Naive B cell (primary cell): ENCODE measurements at places on chromosomes 6 and 20. TPM values are rescaled to one million over a fixed set of nuclear protein-coding genes. Genes with fewer than 3 reads are reported as not detected.

Gene KPNA5
- polyA plus RNA-seq, result 17.3 TPM

Gene MEI4
- not detected for polyA plus RNA-seq

Gene IL17A
- polyA plus RNA-seq, result not detected

Gene PAX1
- polyA plus RNA-seq, result not detected

Gene ZNFX1
- polyA plus RNA-seq, result 41.8 TPM

Gene CALHM5
- not detected for polyA plus RNA-seq

Gene CLIC5
- 0.05 TPM for polyA plus RNA-seq

Gene GABRR2
- not detected for polyA plus RNA-seq

Gene SPATA25
- not detected for polyA plus RNA-seq

Gene DEFB128
- not detected for polyA plus RNA-seq

Gene CST11
- not detected for polyA plus RNA-seq

Gene HFE
- 3.1 TPM for polyA plus RNA-seq

Gene SOX4
- 2.2 TPM for polyA plus RNA-seq

Gene CDH26
- 0.15 TPM for polyA plus RNA-seq

Gene PTK6
- 0.80 TPM for polyA plus RNA-seq

Gene PHACTR1
- polyA plus RNA-seq, result 108 TPM

Gene SRSF3
- 246 TPM for polyA plus RNA-seq

Gene TNFRSF21
- polyA plus RNA-seq, result 1.5 TPM

Gene SYNDIG1
- not detected for polyA plus RNA-seq

Gene PHACTR3
- polyA plus RNA-seq, result not detected

Gene TRIM31
- polyA plus RNA-seq, result not detected

Gene PRDM1
- not detected for polyA plus RNA-seq

Gene VNN1
- not detected for polyA plus RNA-seq

Gene RRP36
- 27.8 TPM for polyA plus RNA-seq

Gene PRRT1
- not detected for polyA plus RNA-seq

Gene NFATC2
- polyA plus RNA-seq, result 9.1 TPM

Gene PACSIN1
- not detected for polyA plus RNA-seq

Gene WFDC2
- not detected for polyA plus RNA-seq

Gene VIP
- not detected for polyA plus RNA-seq

Gene RNF8
- polyA plus RNA-seq, result 15.3 TPM

Gene RIMS1
- not detected for polyA plus RNA-seq

Gene APOM
- polyA plus RNA-seq, result 19.6 TPM

Gene XKR7
- polyA plus RNA-seq, result not detected

Gene C6orf58
- polyA plus RNA-seq, result not detected

Gene LTA
- polyA plus RNA-seq, result 22.6 TPM

Gene C6orf118
- not detected for polyA plus RNA-seq

Gene TPD52L1
- 3.7 TPM for polyA plus RNA-seq

Gene BTNL2
- polyA plus RNA-seq, result not detected

Gene OR2J3
- not detected for polyA plus RNA-seq

Gene ATXN1
- not detected for polyA plus RNA-seq

Gene ZC3H12D
- 8.1 TPM for polyA plus RNA-seq

Gene DLK2
- polyA plus RNA-seq, result not detected

Gene MMP24
- polyA plus RNA-seq, result not detected

Gene SNRNP48
- 5.3 TPM for polyA plus RNA-seq

Gene E2F1
- 0.78 TPM for polyA plus RNA-seq

Gene ECT2L
- not detected for polyA plus RNA-seq

Gene KCTD20
- 57.7 TPM for polyA plus RNA-seq

Gene FRK
- not detected for polyA plus RNA-seq

Gene PARD6B
- 0.68 TPM for polyA plus RNA-seq

Gene GJA10
- not detected for polyA plus RNA-seq

Gene FAM217A
- polyA plus RNA-seq, result not detected

Gene SLA2
- not detected for polyA plus RNA-seq
